Activated T-helper 17 cell treated with anti-CD3 and anti-CD28 coated beads, Interleukin-2, amount 50 U/mL, for 72 hours (primary cell): ENCODE measurements at places on chromosomes 16 and 17. TPM values are rescaled to one million over a fixed set of nuclear protein-coding genes. Genes with fewer than 3 reads are reported as not detected.

Gene XAF1
- 10.1 TPM for total RNA-seq

DNA sequence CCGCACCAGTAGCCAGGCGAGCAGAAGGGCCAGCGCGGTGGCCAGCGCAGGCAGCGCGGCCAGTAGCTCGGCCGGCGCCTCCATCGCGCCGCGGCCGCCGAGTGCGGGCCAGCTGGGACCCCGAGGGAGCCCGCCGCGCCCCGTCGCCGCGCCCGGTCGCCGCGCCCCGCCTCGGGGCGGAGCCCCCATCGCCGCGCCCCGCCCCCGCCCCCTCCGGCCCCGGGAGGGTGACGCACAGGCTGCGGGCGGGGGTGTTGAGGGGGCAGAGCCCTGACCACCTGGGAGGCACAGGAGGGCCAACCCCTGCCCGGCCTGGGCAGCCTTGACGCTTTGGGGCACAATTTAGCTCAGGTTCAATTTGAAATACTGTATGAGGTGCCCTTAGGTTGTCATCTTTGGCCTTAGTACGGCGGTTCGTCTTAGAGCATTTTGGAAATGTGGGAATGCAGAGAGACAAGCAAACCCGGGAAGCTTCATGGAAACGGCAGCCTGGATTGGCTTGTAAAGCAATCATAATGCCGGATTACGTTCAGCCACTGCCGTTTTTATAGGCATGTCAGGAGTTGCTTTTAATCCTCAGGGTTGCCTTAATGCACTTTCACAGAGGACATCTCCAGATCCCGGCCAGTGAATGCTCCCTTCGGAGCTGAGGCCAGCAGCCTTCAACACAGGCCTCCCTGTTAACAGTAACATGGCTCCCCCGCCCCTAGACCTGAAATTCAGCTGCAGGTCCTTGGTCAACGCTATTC lies at the start of gene MXRA7:
MXRA7 (minus strand) TSS at position 103 of the 749 bp plus-strand sequence; CDS start at position 84, 19 bp downstream.
- ATAC-seq = peak; percentile 83

DNA sequence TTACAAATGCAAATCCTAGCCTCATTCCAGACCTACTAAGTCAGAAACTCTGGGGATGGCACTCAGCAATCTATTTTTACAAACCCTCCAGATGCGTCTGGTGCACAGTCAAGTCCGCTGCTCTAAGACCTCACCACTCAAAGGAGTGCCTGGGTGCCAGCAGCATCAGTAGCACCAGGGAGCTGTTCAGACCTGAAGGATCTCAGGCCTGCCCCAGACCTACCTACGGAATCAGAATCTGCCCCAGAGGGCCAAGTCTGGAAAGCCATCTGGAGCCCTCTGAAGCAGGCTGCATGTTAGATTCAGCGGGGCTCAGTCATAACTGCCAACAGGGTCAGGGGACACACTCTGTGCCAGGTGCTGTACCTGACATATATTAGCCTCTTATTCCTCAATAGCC lies 17.6 kb downstream of the MEOX1 start:
- ATAC-seq = no peak

Gene CMTM2
- total RNA-seq = 0.78 TPM

Gene PRR29
- total RNA-seq = 2.9 TPM

Gene CCL4
- total RNA-seq = 73.9 TPM

GRCh38 chr16:27950206-27950887 lies 113.2 kb downstream of the GSG1L start:
- no peak for ATAC-seq
